ENCODE measurements at places on chromosomes 1 and 21.

- DNase-seq, result no peak
These were observed 15.5 kb downstream of the FYB2 start for GRCh38 chr1:56803561-56804156.

- DNase-seq, result no peak
These were observed 124.5 kb upstream of the DPYD start for GRCh38 chr1:98045211-98045766.

DNA sequence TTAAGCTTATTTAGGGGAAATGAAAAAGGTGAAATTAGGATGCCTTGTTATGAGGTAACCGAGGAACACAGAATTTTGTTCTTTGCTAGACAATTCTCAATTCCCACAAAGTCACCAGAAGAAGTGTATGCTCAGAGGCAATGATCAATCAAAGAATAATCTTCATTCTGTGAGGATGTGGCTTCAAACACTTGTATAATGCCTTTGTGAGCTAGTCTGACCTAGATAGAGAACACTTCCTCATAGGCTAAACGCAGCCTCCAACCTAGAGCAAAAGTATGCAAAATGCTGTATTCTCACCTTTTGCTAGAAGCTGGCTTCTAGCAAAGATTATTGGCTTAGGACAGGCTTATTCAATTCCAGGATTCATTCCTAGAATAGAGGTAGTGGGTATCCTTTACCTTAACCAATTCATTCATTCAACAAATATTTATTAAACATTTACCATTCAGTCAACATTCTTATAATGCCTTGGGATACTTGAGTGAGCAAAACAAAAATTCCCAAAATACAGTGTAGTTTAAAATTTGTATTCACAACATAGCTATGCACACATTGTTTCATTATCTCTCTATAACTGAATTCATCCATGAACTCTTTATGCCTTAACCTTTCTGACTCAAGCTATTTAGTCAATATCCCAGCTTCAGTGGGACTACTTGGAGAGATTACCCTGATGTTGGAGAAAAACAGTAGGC lies 530.2 kb downstream of the PTPRC start:
- DNase-seq, result no peak

DNA sequence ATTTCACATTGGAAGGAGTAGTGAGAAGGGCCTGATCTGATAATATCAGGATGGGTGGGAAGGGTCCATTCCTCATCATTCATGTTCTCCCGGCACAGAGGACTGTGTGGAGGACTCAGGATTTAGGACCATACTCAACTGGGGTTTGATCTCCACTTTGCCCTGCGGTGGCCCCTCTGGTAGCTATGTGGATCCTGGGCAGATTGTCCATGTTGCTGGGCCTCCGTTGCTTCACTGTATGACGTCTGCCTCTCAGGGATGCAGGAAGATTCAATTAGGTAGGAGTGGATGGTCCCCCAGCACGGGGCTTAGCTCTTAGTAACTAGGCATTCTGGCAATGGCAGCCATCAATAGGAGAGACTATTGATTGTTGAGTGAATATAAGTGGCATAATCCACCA lies 2.3 kb downstream of the ETS2 start:
- no peak for DNase-seq

DNA sequence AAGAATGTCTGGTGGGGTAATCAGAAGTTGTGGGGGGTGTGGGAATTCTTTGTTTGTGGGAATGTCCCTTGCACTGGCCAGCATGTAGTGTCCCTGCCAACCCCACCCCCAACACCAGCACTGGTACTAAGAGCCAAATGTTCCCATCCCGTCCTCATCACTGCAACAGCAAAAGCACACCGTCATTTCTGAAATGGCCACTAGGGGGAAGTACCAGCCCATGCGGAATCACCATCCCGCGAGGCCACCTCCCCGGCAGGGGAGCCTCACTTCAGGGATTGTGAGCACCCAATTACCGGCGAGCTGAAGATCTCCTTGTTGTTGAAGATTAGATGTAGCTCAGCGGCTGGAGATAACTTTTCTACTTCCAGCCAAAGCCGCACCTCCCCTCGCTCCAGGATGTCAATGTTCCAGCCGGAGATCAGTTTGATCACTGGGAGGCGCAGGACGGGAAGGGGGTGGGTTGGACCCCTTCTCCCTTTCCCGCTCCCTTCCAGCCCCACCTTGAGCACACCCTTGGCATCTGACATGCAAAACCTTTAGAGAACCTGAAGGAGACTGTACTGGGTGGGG lies 41.0 kb downstream of the MYOM3 start:
- peak; percentile 42 for DNase-seq

DNA sequence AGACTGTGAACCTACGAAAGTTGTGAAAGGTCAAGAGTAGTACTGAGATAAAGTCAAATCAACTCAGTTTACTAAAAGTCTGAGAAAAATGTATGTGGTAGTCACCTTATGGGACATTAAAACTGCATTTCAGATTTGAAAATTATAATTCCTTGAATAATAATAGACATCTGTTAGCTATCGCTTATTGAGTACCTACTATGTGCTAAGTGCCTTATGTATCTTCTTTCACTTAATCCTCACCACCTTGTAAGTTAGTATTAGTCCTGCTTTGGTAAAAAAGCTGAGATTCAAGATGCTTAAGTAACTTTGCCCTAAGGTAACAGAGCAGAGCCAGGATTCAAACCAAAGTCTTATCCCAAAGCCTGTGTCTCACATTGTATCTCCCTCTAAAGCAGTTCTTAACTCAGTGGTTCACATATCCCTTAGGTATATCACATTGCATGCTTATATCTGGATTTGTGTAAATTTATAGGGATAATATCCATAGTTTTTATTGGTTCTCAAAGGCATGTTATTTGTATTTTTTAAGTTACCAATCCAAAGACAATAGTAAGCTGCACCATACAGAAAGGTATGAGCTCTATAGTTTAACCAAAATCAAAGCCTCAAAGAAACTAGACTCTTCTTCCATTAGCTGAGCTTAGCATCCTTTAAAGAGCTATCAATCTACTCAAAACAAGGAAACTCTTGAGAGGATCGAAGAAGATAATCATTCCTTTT lies 865 bp downstream of the PIGC start:
- DNase-seq, result no peak

DNA sequence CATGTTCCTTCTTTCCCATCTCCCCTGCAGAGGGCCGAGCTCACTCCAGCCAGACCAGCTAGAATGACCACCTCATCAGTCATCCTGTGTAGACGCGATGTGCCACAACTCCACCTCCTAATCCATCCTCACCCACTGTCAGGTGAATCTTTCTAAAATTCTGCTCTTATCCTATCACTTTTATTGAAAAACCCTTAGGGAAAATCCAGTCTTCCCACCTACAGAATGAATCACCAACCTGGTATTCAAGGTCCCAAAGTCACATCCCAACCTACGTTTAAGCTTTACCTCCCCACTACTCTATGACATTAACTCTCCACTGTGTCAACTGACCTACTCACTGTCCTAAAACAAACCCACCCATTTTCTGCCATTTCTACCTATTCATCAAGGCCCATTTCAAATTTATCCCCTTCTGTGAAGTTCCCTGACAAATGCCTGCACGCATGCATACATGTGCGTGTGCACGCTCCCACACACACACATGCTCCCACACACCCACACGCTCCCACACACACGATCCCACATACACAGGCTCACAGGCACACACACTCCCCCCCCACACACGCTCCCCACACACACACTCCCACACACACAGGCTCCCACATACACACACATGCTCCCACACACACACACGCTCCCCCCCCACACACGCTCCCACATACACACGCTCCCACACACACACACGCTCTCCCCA lies 27.7 kb downstream of the HSF2BP start:
- no peak for DNase-seq

GRCh38 chr1:84250668-84251067 lies 50.8 kb upstream of the SAMD13 start:
- DNase-seq, result no peak

DNA sequence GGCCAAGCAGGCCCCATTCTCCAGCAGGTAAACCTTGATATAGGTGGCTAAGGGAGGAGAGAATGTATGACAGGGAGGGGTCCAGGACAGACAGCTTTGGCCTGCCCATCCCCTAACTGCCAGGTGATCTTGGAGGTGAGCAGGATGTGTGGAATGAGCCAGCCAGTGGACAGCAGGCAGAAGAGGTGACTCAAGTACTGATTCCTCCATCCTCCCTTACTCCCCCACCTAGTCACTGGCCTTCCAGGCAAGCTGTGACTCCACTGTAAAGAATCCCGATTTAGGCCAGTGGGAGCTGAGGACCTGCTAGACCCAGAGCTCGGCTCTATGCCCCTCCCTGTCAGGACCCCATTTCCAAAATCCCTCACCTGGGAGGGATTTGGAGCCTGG lies 36.6 kb downstream of the RIMS3 start:
- DNase-seq, result no peak

GRCh38 chr1:159187647-159188374 lies 16.4 kb downstream of the CADM3 start:
- no peak for DNase-seq

DNA sequence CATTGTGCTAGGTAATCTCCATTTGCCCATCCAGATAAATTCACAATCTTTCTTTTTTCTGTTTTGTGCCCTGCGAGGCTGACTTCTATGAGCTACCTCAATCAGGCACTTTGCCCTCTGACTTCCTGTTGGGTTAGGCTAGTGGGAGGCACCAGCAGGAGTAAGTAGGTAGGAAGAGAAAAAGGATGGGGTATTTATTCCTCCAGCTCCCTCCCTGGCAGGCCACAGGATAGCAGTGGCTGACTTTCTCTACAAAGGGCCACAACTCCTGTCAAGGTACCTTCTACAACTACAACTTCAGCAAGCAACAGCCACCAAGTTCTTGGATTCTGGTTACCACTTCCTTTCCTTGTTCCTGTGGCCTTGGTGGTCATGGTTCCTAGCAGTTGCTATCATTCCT lies 18.8 kb upstream of the GORAB start:
- DNase-seq, result no peak

GRCh38 chr1:14653461-14653960 lies 55.0 kb downstream of the KAZN start:
- DNase-seq, result no peak

DNA sequence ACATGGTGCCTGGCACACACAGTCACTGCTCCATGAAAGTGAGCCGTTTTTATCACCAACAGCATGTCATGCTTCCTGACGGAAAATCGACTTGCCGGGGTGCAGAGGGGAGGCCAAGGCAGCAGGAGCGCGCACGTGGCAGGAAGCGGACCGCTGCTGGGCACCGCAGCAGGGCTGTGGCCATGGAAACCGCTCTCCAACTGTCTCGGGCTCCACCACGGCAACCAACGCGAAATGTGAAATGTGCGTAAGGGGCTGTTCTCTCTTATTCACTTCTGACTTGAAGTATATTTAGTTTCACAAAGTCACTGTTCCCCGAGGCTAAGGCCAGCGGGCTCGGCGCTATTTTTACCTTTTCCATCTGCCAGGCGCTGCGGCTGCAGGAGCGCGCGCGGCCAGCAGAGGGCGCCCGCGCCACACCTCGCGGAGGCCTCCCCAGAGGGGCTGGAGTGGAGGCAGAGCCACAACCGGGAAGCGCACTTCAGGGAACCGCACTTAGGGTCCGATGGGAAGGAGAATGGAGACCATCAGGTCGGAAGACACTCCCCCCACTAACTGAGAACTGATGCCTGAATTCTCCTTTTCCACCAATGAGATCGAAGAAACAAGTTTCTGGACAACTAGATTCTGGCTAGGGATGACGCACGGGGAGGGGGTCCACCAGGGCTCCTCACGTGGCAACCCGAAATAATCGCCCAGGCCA lies 19.7 kb downstream of the RCC2 start:
- DNase-seq, result peak; percentile 44

DNA sequence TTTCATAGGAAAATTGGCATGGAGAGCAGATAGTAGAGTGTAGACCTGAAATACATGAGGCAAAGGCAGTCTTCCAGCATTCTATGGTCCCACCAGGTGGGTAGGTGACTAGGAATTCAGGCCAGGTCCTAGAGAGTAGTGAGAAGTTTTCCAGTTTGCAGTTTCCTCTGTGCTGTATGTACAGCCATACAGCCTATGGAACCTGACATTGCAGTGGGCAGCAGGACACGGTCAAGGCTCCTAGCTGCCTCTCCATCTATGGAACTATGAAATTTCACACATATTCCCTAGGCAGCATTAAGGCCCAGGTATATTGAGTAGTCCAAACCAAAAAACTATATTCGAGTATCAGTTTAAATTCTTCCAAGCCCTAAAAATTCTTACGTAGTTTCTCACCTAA lies 16.3 kb downstream of the POGK start:
- DNase-seq, result no peak

- DNase-seq, result no peak
These were observed at the start of gene FGR for GRCh38 chr1:27634985-27635367. Gene FGR, minus strand, starts transcription at chr1:27635185. Its CDS starts 11,269 bp downstream, at chr1:27623916.

GRCh38 chr1:79188337-79188736 lies 181.8 kb upstream of the ADGRL4 start:
- no peak for DNase-seq

DNA sequence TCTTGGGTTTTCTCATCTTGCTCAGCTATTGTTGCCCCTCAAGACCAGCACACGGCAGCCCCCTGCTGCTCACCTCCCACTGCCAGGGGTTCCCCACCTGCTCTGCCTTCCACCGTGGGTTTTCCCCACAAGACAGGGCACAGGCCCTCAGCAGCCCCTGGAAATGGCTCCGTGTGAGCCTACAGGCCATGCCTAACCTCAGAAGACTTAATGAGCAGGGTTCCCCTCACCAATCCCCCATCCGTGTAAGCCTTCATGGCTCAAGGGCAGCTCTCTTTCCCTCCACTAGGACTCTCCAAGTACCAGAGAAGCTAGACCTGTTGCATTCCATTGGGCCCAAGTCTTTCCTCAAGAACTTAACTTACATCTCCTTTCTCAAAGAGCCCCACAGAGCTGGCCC lies 18.4 kb upstream of the RCAN3 start:
- no peak for DNase-seq

GRCh38 chr1:101632548-101633272 lies 364.0 kb downstream of the OLFM3 start:
- no peak for DNase-seq

DNA sequence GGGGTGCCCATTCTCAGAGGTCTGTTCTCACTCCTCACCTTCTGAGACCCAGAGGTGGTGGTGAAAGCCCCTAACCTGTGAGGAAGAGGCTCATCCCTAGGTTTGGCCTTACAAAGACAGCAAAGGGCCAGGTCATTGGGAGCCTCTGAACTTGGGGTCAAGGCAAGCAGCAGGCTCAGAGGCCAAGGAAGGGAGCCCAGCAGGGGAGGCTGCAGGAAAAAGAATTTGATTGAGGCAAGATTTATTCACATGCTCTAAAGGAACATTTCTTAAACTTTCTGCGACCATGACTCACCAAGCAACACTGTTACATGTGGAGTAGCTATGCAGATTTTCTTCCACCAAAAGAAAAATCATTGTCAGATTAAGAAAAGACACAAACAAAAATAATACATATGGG lies 132.5 kb upstream of the SYT6 start:
- no peak for DNase-seq

GRCh38 chr1:170790175-170790574 lies 126.2 kb downstream of the PRRX1 start:
- no peak for DNase-seq

DNA sequence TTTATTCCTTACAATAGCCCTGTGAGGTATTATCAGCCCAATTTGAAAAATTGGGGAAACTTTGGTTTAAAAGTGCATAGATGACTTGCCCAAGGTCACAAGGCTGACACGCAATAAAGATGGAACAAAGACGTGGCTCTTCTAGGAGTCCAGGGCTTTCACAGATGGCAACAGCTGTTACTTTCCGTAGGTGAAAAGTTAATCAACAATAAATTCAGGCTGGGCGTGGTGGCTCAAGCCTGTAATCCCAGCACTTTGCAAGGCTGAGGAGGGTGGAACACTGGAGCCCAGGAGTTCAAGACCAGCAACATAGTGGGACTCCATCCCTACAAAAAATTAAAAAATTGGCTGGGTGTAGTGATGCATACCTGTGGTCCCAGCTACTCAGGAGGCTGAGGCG lies 87.8 kb upstream of the ATF3 start:
- DNase-seq, result no peak

- no peak for DNase-seq
These were observed 56.3 kb downstream of the KCNAB2 start for GRCh38 chr1:6101826-6102531.

Measured in putamen (tissue), 1 donor.